ENCODE measurements at places on chromosomes 7 and 10.

- no peak for DNase-seq
Measured at GRCh38 chr10:62765726-62766125, 38.8 kb upstream of the ADO start.

GRCh38 chr7:4154882-4155535 is 527.1 kb upstream of the FOXK1 start:
- DNase-seq, result no peak

GRCh38 chr7:29835718-29836117 is 29.4 kb downstream of the WIPF3 start:
- no peak for DNase-seq

DNA sequence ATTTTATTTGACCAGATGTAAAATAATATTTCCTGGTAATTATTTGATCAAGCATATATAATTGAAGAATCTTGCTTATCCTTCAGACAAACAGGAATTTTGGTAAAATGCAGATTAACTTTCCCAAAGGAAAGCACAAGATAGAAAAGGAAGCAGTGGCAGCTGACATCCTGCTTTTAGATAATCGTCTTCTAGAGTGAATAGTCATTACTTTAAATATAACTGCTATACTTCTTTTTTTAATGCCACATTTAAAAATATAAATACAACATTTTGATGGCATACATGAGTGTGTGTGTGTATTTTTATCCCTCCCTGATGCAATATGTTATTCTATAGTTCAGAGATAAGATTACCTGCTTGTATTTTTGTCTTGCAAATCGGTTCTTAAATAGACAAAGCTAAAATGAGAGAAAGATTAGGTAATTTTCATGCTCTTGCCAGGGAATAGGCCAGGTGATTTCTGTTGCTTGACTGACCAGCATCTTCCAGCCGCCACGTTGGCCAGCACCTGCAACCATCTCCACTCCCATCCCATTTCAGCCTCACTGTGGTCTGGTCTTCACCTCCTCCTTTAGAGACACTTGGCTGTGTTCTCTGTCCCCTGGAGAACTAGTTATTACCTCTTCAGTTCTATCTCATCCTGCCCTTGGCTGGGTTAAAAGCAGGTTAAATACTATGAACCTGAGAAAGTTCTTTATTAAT is 58.1 kb downstream of the MDFIC start:
- DNase-seq, result no peak

- peak; percentile 31 for DNase-seq
Measured at GRCh38 chr7:106520962-106521514, 139.9 kb downstream of the CCDC71L start.

- DNase-seq, result no peak
Measured at GRCh38 chr7:157540606-157541294, 203.9 kb downstream of the DNAJB6 start.

- no peak for DNase-seq
Measured at GRCh38 chr7:88795553-88795952, at the start of gene TEX47. TSS of gene TEX47 (minus strand) at chr7:88795737. CDS start at chr7:88794942, 795 bp downstream.

DNA sequence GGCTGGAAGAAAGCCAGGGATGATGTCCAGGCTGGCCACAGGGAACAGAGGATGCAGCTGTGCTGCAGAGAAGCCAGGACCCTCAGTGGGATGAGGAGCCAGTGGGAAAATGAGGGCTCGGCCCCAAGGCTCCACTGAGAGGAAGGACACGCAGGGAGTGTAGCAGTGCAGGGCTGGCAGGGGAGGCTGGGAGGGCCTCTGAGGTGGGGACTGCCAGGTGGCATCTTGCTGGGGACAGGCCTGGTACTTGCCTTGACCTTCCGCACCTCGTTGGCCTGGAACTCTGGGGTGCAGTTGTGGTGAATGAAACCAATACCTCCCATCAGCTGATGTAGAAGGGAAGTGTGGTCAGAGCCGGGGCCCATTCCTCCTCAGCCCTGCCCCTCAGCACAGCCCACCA is 9.2 kb downstream of the IMPDH1 start:
- no peak for DNase-seq

- no peak for DNase-seq
Measured at GRCh38 chr10:132607491-132607890, 69.9 kb downstream of the INPP5A start.

- peak; percentile 57 for DNase-seq
Measured at GRCh38 chr10:84353052-84353803, 24.8 kb downstream of the CCSER2 start.

All from GM23338 (cell line).